ENCODE measurements at places on chromosomes 7 and 10. TPM values are rescaled to one million over a fixed set of nuclear protein-coding genes. Genes with fewer than 3 reads are reported as not detected.

DNA sequence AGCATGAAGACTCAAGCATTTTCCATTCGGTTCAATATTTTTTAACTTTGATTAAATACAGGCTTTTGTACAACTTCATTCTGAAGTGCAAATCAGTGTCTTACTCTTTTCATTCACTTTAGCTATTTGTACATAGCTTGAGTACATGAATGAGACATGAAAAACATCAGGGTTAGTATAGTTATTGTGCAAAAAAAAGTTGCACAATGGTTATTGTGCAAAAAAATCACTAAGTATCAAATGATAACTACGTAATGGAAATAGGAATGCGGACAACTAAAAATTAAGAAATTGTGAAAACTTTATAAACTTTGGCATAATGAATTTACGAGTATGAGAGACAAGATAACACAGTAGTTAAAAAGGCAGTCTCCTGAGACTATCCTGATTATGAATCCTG, 442.9 kb downstream of the ARL4A start:
- no peak for DNase-seq

RPEL1 gene
- total RNA-seq: not detected

EPO gene
- not detected for total RNA-seq

DNA sequence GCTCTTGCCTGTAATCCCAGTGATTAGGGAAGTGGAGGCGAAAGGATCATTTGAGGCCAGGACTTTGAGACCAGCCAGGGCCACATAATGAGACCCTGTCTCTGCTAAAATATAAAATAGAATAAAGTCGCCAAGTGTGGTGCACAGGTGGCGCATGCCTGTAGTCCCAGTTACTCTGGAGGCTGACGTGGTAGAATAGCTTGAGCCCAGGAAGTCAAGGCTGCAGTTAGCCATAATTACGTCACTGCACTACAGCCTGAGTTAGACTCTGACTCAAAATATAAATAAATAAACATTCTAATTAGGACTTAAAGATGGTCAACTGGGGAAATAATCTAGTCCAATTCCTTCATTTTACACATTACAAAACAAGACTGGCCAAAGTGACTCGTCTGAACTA, 768 bp downstream of the CHCHD2 start:
- DNase-seq: no peak

- no peak for DNase-seq
These were observed 89.4 kb downstream of the JCAD start for GRCh38 chr10:29970012-29970396.

DNA sequence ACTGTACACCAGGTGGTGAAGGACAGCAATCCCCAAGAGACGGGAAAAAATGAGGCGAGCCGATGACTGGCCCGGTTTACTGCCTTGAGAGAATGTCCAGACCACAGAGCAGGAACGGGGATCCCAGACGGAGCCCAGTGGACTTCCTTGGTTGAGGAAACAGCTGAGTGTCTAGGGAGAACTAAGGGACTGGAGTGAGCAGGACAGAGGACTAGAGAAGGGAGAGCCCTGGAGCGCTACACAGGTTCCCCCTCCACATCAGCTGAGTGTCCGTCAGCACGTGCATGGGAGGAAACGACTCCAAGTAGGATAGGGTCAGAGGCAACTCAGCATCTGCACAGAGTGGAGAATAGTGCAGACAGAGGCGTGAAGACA, 7.1 kb upstream of the WDR86 start:
- DNase-seq: no peak

DNA sequence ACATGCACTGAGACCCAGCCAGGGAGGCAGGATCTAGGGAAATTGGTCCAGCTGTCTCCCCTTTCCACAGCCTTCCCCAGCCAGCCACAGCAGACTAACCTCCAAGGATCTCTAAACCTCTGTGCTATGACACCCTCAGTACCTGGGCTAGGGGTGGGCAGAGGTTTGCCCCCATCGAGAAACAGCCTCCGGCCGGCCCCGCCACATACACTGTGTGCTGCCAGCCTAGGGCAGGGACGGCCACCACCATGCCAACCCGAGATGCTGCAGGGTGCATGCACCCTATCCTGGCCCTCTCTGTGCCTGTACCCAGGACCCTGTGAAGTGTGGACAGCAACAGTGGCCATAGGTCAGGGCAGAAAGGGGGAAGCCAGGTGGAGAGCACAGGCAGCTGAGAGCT, 58.1 kb downstream of the PARP12 start:
- no peak for DNase-seq

DNA sequence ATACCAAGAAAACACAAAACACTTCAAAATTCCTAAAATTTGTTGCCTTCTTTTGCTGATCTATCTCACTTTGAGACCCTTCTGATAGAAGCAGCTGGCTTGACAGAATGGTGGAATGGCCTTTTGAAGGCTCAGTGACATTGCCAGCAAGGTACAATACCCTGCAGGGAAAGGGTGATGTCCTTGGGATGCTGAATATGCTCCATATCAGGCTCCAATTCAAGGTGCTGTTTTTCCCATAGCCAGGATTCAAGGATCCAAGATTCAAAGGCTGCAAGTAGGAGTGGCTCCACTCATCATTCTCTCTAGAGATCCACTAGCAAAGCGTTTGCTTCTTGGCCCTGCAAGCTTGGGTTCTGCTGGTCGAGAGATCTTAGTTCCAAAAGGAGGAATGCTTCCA, 120.4 kb downstream of the USP6NL start:
- no peak for DNase-seq

- DNase-seq: no peak
These were observed 445.6 kb downstream of the GFRA1 start for GRCh38 chr10:115827231-115828009.

PAX4 gene
- total RNA-seq: not detected

- DNase-seq: no peak
These were observed 29.6 kb downstream of the MINPP1 start for GRCh38 chr10:87534173-87534858.

GNAT3 gene
- not detected for total RNA-seq

CD36 gene
- total RNA-seq: 919 TPM

PRF1 gene
- 2.2 TPM for total RNA-seq

DNA sequence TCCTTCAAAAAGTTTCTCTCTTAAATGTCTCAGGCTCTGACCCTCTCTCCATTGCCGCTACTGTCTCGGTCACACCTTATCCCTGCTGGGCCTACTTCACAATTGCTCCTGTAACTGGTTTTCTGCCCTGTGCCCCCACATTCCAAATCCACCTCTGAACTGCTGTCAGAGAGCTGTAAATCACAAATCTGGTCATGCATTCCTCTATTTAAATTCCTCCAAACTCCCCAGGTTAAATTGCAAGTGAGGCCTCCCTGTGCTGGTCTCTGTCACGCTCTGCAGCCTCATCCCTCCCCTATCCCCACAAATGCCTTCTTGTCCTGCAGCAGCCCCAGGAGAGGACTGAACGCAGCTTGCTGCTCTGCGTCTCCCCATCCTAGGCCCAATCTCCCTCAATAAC, 40.4 kb upstream of the CDCA7L start:
- no peak for DNase-seq

LDB3 gene
- total RNA-seq: 2.9 TPM

NME8 gene
- total RNA-seq: not detected

GRCh38 chr7:27739301-27739908, 557 bp upstream of the TAX1BP1 start:
- no peak for DNase-seq

MXI1 gene
- 79.5 TPM for total RNA-seq

DNA sequence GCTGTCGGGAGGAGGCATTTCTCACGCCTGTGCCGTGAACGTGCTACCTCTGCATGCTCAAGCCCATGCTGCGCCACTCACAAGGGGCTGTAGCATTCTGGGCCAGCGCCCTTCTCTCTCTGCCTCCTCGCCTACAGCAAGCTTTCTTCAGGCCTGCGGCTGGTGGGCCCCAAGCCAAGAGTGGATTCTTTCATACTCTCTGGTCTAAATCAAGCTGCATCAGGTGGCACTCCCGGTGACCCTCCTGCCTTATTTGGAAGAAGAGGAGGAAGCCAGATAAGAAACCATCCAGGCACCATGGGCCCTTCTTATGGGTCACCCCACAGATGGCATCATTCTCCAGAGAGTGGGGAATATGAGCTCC, 86.7 kb upstream of the DUSP5 start:
- no peak for DNase-seq

Measured in breast epithelium (tissue), 4 donors.